ENCODE measurements at places on chromosomes 12 and 14.

DNA sequence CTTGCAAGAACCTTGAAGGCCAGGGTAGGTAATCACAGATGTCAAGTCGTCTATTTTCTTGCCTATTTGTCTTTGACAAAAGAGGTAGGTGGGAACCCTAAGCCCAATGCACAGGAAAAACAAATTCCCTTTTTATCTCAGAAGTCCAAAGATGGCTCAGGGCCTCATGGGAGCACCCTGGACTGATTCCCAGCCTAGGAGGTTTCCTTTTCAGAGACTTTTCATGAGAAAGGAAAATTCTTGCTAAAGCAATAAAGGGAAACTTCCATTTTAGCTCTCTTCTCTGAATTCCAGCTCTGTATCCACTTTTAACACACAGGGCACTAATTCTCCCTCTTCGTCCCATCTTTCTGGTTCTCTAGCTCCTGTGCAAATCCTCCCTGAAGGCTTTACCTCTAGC lies 1.2 kb downstream of the ZNF641 start:
- DNase-seq: no peak

DNA sequence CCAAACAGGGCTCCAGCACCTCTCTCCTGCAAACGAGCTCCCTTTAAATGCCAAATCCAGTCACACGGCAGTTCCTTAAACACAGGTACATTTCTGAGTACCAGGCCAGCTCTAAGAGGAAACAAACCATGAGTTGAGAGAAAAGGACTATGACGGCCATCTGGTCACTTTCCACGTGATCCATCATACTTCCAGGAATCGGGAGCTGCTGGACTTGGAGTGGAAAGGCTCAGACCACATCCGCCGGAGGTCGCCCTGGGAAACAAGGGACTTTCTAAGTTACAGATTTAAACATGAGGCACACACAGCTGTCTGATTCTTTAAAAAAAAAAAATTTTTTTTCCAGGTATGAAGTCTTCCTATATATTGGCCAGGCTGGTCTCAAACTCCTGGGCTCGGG lies 39.2 kb downstream of the ACADS start:
- DNase-seq: no peak

DNA sequence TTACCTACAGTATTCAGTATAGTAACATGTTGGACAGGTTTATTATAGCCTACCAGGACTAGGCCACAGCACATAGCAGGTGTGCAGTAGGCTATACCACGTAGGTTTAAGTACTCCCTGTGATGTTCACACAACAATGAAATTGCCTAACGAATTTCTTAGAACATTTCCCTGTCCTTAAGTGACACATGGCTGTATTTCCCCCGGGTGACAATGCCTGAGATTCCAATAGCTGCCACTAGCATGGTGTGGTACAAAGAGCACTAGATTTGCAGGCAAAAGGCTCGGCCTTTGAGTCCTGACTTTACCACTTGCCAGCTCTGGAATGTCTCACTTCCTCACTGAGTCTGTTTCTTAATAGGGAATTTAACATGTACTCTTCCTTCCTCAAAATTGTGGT lies 19.7 kb downstream of the PTPN21 start:
- no peak for DNase-seq

DNA sequence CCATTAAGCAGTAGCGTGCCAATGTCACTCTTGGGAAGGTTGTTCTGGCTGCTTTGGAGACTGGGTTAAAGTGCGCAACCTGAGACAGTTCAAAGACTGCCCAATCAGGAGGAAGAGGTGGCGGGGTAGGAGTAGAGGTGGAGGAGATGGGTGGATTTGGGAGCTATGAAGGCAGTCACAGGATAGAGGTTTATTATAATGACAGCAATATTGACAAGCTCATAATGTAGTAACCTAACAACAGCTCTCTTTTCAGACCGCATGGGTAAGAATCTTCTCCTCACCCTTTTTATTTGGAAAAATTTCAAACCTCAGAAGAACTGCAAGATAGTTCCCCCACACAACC lies 5.3 kb upstream of the PSMD9 start:
- DNase-seq: no peak

DNA sequence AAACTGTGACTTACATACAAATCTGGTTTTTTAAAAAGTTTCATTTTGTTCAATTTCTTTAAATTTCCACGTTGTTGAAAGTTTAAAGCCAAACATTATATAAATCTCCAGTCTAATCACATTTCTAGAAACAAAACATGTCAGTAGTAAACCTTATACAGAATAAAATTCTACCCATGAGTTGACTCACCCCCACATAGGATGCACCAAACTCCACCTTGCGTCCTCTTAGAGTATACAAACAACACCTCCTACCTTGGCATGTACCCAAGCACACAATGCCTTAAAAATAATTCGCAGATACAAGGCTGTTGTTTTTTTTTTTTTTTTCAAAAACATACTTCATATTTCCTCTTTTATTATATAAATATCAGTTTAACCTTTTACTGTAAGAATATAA lies 3.3 kb downstream of the FBXL14 start:
- no peak for DNase-seq

DNA sequence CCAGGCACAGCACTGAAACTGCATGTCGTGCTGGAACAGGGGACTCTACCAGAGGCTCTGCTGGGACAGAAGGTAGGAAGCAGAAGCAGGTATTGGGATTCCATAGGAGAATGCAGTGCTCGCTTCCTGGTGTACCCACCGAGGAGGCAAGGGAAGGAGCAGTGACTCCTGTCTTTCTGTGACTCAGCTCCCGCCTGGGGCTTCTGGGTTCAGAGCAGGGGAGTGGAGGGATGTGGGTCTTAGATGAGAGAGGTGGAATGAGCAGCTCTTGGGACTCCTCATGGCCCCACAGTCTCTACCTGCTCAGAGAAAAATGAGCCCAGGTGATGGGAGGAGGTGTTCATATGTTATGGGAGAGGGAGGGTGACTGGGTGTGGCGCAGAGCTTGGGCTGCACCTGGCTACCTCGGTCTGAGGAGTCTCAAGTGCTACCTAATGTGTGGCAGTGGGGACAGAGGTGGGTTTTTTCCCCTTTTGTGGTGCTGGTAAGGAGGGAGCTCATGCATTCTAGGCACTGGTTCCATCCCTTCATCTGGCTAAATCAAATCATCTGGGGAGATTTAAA lies 26.3 kb downstream of the WNT5B start:
- DNase-seq: no peak

DNA sequence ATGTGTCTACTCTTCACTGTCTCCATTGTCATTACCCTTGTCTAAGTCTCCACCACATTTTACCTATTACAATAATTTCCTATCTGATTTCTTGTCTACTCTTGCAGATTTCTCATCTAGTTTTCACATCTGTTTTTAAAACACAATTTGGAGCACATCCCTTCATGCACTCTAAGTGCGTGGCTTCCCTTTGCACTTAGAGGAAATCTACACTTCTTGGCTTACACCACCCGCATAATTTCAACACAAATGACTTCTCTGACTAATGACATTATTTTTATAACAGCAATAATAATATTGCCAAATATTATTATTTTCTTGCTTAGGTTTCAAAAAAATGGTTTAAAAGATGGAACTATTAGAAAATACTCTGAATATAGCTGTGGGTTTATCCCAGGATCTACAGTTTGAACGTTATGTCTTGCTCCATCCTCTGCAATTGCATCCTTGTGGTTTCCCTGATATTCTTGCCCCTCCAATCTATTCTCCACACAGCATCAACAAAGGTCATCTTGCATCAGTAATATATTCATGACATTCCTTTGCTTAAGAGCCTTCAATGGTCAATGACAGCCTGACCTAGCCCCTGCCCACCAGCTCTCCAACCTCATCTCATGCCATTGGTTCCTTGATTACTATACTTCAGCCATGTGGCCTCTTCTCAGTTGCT lies 153.7 kb downstream of the SLC25A21 start:
- no peak for DNase-seq

- DNase-seq: peak; percentile 85
Observed at GRCh38 chr14:50064993-50065392, 51.4 kb downstream of the VCPKMT start.

GRCh38 chr14:37593511-37594237 lies 1.4 kb downstream of the FOXA1 start:
- no peak for DNase-seq

DNA sequence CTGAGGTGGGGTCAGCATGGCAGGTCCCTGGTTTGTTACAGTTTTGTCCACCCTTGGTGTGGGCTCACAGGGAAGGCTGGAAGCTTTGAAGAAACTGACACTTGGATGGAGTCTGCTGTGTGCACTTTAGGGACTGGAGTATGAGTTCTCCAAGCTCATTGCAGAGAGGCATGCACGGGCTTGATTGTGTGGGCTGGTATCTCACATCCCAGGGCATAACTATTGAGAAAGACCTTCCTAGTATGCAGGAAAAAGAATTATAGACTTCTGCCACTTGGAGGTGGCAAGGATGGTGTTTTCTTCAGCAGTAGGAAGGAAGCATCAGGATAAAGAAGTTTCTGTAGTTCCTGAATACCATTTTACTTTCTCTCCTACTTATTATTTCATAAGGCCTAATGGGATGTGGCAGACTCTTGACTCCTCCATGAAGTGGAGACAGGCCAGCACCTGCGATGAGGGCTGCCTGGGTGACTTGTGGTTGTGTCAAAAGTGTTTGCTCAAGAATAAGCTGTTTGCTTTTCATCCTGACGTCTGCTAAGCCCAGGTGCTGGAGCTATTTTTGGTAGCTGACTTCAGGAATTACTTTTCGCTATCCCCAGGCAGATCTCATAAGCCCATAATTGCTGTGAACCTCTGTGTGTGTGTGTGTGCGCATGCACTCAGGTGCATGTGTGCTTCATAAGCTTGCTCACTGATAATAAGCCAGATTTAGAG lies 125.8 kb downstream of the KTN1 start:
- DNase-seq: no peak

GRCh38 chr12:43696154-43696553 lies 62.4 kb downstream of the PUS7L start:
- no peak for DNase-seq

DNA sequence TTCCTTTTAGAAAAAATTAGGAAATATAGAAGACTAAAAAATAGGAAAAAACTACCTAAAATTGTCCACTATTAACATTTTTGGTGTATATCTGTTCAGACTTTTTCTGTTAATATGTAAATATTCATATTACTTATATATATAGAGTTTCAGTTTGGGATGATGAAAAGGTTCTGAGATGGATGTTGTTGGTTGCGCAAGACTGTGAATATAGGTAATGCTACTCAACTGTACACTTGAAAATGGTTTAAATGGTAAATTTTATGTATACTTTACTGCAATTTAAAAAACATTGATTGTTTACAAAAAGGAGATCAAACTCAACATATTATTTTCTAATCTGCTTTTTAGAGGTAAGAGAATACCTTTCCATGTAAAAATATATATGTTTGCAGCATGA lies 200.9 kb downstream of the RAD51B start:
- no peak for DNase-seq
